ENCODE measurements at places on chromosomes 4 and X. TPM values are rescaled to one million over a fixed set of nuclear protein-coding genes. Genes with fewer than 3 reads are reported as not detected.

Gene TMPRSS11A
- not detected for total RNA-seq

DNA sequence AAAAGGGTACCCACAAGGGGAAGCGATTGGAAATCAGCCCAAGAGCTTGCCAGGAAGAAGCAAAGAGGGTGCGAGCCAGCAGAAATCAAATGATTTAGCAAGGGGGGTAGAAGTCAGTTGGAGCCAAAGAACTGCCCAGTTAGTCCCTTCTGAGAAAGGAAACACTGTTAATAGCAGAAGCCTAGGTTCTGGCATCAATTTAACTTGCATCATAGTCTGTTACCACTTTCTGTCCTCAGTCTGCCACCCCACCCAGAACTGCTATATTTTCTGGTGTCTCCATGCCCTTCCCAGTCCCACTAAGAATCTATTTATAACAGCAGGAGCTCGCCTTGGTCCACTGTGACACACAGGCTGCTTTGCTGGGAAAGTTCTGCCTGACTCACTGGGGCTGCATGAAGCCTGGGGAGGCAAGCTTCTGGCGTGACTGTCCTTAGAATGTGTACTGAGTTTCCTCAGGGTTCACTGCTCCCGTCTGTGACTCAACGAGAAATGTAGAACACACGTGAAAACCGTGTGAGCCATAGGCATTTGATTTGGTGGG lies 157.8 kb upstream of the TTC29 start:
- no peak for DNase-seq

GRCh38 chrX:53445977-53446376 lies 11.8 kb upstream of the HSD17B10 start:
- DNase-seq: peak; percentile 68

- no peak for DNase-seq
Observed at GRCh38 chrX:139187738-139188137, 342.8 kb upstream of the F9 start.

- DNase-seq: no peak
Observed at GRCh38 chr4:188332265-188332664, 193.0 kb downstream of the TRIML1 start.

DNA sequence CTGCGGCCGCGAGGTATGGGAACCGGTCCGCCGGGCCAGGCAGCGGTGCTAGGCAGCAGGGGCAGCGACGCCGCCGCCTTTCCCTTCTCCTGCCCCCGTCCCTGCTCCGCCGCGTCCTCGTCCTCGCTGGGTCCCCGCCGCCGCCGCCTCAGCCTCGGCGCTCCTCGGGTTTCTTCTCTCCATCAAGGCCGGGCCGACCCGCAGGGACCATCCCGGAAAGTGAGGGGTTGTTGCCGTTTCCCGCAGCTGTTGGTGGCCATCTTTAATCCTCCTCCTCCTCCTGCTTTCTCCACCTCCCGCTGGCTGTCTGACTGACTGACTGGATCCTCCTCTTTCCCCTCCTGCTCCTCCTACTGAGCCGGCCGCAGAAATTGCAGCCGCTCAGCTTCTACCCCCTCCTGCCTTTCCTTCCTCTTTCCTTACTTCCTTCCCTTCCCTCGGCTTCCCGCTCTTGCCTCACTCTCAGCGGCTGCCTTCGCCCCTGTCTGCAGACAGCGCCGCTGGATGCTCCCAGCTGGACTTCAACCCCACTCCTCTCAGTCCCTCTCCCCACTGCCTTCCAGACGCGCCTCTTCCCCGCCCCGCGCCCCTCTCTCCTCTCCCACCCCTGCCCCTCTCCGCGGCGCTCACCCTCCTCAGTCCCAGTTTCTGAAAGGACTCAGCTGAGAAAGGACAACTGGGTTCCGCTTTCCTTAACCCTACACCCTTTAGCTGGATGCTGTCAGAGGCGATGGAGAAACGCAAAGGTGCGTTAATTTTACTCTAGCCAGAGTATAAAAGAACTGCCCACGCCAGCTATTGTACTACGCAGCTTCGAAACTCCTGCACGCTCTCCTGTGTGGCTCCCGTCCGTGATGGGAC lies at the start of gene WDFY3:
TSS of gene WDFY3 (minus strand) at position 309 of the 861 bp plus-strand sequence. CDS start 106,099 bp downstream, outside the sequence.
- peak; percentile 35 for DNase-seq

- no peak for DNase-seq
Observed at GRCh38 chr4:47084795-47085194, 53.4 kb downstream of the GABRB1 start.

GRCh38 chr4:148443512-148444295 lies 1.5 kb upstream of the NR3C2 start:
- DNase-seq: peak; percentile 53

DNA sequence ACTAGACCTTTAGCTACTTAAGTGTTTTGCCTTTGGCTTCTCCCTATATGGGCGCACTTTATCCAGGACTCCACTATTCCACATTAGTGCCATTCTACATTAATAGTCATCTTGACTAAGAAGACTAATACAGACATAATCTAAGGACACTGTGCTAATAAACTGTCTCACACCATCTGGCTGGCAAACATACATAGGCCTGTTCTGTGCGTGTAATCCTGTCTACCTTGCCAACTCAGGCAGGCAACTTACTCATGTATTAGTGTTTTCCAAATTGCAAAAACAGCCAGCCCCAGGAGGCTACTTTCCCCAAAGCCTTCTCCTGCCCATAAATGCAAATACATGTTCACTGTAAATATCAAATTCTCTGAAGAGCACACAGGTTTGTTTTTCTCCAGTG lies 587.3 kb downstream of the TMA16 start:
- DNase-seq: no peak
